WERI-Rb-1 (cell line): ENCODE measurements at places on chromosomes 2 and 18.

DNA sequence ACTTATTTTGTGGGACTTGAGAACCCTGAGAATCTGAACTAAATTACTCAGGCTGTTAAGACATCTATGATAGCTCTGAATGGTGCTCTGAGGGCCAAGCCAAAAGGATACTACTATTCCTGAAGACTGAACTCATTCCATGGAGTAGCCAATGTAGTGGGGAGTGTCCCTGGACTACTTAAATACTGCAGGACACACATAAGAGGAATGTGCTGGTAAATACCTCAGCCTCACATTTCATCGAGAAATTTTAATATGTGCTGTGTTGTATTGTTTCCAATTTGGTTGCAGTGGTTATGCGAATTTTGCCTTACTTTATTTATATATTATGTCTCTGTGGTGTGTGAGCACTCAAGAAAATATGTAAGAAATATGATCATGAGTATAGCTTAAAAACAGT is 264.4 kb upstream of the FIGN start:
- no peak for DNase-seq

- no peak for DNase-seq
Observed at GRCh38 chr2:101684313-101684712, 13.2 kb upstream of the MAP4K4 start.

DNA sequence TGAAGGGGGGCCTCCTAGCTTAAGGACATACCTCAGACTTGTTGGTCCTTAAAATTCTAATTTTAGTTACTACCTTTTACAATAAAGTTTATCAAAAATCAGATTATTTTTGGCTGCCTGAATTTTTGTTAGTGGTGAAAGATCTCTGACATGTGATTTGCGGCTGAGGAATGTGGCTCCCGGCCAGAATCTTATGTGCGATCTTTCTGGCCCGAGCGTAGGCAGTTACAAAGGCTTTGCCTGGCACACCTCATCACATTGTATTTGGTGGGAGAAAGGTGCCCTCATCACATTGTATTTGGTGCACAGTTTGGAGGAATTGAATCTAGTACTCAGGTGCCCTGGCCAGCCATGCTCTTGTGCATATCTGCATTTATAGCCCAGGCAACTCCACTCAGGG is 289.1 kb downstream of the GULP1 start:
- DNase-seq: no peak

- no peak for DNase-seq
Observed at GRCh38 chr2:121536850-121537557, 6.3 kb downstream of the RNU4ATAC start.

GRCh38 chr2:236852977-236853374 is 232.7 kb upstream of the COPS8 start:
- DNase-seq: no peak

GRCh38 chr18:44699572-44700261 is 19.0 kb downstream of the SETBP1 start:
- DNase-seq: no peak

- peak; percentile 9 for DNase-seq
Observed at GRCh38 chr18:14943967-14944636, 196.1 kb downstream of the ANKRD30B start.

DNA sequence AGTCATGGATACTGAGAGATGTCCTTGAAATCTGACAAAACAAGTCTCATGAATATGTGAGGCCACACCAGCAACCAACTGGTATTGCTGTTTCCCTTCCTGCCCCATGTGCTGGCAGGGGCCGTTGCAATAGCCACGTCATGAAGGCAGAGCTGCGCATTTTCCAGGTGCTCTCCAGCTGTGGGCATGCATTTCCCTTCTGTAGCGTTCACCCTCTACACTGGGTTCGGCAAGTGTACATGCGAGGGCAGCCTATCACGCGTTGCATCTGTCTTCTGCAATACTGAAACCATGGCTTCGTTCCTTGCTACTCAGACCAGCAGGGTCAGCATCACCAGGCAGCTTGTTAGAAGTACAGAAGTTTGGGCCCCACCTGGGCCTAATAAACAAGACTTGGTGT is 17.4 kb downstream of the ARL4C start:
- no peak for DNase-seq

GRCh38 chr2:54672590-54673456 is 50.6 kb upstream of the EML6 start:
- no peak for DNase-seq

- DNase-seq: peak; percentile 58
Observed at GRCh38 chr2:38733300-38733971, 17.7 kb downstream of the SRSF7 start.

GRCh38 chr18:38421872-38422615 is 856.4 kb upstream of the CELF4 start:
- no peak for DNase-seq

GRCh38 chr2:49948091-49948490 is 793.8 kb upstream of the FSHR start:
- DNase-seq: no peak

DNA sequence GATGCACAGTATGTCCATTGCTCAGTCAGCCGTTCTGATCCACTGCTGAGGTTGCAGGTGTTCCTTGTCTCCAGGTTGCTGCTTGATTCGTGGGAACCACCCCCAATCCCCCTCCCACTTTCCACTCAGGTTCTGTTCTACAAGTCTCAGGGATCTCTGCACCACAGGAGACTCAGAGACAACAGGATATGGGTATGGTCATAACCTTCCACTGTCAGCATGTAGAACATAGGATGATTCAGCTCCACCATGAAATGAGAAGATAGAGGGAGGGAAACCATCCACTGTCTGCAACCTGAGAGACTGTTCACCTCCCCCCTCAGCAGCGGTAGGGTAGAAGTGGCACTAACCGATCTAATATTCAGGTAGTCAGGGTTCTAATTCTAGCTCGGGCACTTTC is 19.0 kb upstream of the KLF7 start:
- DNase-seq: no peak

GRCh38 chr2:105611811-105612424 is 132.8 kb upstream of the NCK2 start:
- DNase-seq: no peak

GRCh38 chr2:152694161-152694661 is 23.1 kb downstream of the PRPF40A start:
- DNase-seq: no peak

- DNase-seq: no peak
Observed at GRCh38 chr2:219959471-219959870, 332.0 kb downstream of the SLC4A3 start.
